ENCODE measurements at places on chromosomes 3 and 15. TPM values are rescaled to one million over a fixed set of nuclear protein-coding genes. Genes with fewer than 3 reads are reported as not detected.

GP5 gene
- 1.9 TPM for total RNA-seq

FOXB1 gene
- 2.7 TPM for total RNA-seq

SLC9C1 gene
- total RNA-seq = not detected

CLDN18 gene
- not detected for total RNA-seq

PAQR9 gene
- not detected for total RNA-seq

GABRR3 gene
- total RNA-seq = not detected

PLA2G4E gene
- total RNA-seq = not detected

MEIS2 gene
- not detected for total RNA-seq

MELTF gene
- 2.9 TPM for total RNA-seq

LIPC gene
- 0.93 TPM for total RNA-seq

PLSCR2 gene
- total RNA-seq = not detected

PODXL2 gene
- total RNA-seq = 1.4 TPM

APBA2 gene
- total RNA-seq = 9.8 TPM

GPR87 gene
- total RNA-seq = 2.2 TPM

PLA2G4F gene
- total RNA-seq = 0.07 TPM

MRAS gene
- total RNA-seq = 0.19 TPM

IL12A gene
- total RNA-seq = not detected

MOBP gene
- total RNA-seq = 0.34 TPM

KIF7 gene
- total RNA-seq = 1.4 TPM

TYRO3 gene
- total RNA-seq = 2.2 TPM

ACKR4 gene
- total RNA-seq = not detected

IP6K2 gene
- 62.4 TPM for total RNA-seq

IL17RB gene
- total RNA-seq = 0.26 TPM

TRMT10C gene
- total RNA-seq = 19.3 TPM

SCAANT1 gene
- not detected for total RNA-seq

KLHL40 gene
- total RNA-seq = not detected

TMEM42 gene
- 15.6 TPM for total RNA-seq

CYB561D2 gene
- total RNA-seq = 16.1 TPM

SLC49A4 gene
- 3.5 TPM for total RNA-seq

STRIT1 gene
- not detected for total RNA-seq

TM6SF1 gene
- total RNA-seq = 25.1 TPM

CCR3 gene
- not detected for total RNA-seq

ZNF660 gene
- total RNA-seq = 0.50 TPM

FBXO40 gene
- total RNA-seq = not detected

MKRN3 gene
- total RNA-seq = 2.0 TPM

FHIT gene
- 48.2 TPM for total RNA-seq

SLC28A2 gene
- total RNA-seq = not detected

SPINT1 gene
- 17.3 TPM for total RNA-seq

CACNA2D2 gene
- 3.3 TPM for total RNA-seq

MORC1 gene
- not detected for total RNA-seq

Measured in activated T-cell treated with anti-CD3 and anti-CD28 coated beads, Interleukin-2, amount 50 U/mL, for 72 hours (primary cell).